ENCODE measurements at places on chromosomes 12 and 14.

GRCh38 chr12:93679308-93679925, 2.2 kb downstream of the CRADD start:
- DNase-seq = no peak

- no peak for DNase-seq
Measured at GRCh38 chr12:97575403-97576193, 113.0 kb downstream of the RMST start.

- DNase-seq = no peak
Measured at GRCh38 chr12:19761463-19761862, 322.2 kb downstream of the AEBP2 start.

DNA sequence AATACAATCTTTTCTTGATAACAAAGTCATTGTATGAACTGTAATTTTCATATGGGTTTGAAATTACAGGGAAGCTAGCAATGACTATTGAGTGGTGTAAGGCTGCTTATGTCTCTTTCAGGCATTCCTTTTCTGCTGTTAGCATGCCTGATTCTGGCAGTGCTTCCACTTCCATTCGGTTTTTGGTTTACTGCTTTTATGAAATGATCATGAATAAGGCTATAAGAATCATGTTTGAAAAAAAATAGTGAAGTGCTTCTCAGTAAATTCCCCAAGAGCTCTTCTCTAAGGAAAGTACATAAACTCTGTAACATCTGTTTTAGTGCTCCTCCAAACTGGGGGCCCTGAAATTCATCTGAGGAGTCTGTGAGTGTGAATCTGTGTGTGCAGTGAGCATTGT, 434.0 kb upstream of the RGS6 start:
- no peak for DNase-seq

DNA sequence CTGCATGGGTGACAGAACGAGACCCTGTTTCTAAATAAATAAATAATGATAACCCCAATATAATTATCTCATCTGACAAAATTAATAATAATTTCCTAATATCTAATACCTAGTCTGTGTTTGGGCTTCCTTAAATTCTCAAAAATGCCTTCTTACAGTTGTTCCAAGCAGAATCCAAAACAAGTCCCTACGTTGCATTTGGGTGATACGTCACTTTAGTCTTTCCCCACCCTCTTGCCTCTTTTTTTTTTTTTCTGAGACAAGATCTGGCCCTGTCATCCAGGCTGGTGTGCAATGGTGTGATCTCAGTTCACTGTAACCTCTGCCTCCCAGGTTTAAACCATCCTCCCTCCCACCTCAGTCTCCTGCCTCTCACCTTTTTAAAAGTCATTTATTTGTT, 26.7 kb downstream of the VEZT start:
- DNase-seq = no peak

GRCh38 chr14:32010604-32011125, 66.4 kb upstream of the ARHGAP5 start:
- no peak for DNase-seq

DNA sequence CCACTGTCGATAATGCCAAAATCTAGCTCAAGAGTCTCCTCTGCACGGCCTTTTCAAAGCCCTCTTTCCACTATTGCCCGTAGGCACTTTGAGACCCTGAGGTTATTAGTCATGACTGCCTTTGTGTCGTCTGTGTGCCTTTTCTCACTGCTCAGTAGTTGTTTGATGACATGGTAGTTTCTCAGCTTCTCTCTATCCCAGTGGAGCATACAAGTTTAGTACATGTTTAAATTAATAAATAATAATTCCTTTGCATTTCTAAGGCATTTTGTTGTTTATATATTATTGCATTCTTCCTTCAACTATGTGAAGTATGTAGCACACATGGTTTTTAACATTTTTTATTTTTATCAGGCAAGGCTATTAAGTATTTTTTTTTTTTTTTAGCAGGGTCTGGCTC, 458.1 kb downstream of the PCNX1 start:
- DNase-seq = no peak

GRCh38 chr12:6157482-6157881, 33.0 kb upstream of the VWF start:
- no peak for DNase-seq
